ENCODE measurements at places on chromosomes 12 and 14. TPM values are rescaled to one million over a fixed set of nuclear protein-coding genes. Genes with fewer than 3 reads are reported as not detected.

Gene GDF3
- total RNA-seq = not detected

Gene SLC25A47
- not detected for total RNA-seq

Gene SYCP3
- not detected for total RNA-seq

Gene ALX1
- not detected for total RNA-seq

Gene CYP27B1
- 0.81 TPM for total RNA-seq

Gene FAM222A
- total RNA-seq = 2.9 TPM

Gene TAS2R46
- 3.0 TPM for total RNA-seq

Gene TESPA1
- total RNA-seq = not detected

Gene TRPV4
- total RNA-seq = 2.0 TPM

Gene ZFYVE1
- 21.5 TPM for total RNA-seq

Gene SAMD15
- total RNA-seq = 0.14 TPM

Gene MANSC4
- not detected for total RNA-seq

Gene IAPP
- not detected for total RNA-seq

Gene PRKCH
- total RNA-seq = 73.6 TPM

Gene PRICKLE1
- total RNA-seq = 11.5 TPM

All from thoracic aorta (tissue), 2 donors.